Cardiac muscle cell (in vitro differentiated cells and primary cell): ENCODE measurements at places on chromosomes 7 and 10. TPM values are rescaled to one million over a fixed set of nuclear protein-coding genes. Genes with fewer than 3 reads are reported as not detected.

DNA sequence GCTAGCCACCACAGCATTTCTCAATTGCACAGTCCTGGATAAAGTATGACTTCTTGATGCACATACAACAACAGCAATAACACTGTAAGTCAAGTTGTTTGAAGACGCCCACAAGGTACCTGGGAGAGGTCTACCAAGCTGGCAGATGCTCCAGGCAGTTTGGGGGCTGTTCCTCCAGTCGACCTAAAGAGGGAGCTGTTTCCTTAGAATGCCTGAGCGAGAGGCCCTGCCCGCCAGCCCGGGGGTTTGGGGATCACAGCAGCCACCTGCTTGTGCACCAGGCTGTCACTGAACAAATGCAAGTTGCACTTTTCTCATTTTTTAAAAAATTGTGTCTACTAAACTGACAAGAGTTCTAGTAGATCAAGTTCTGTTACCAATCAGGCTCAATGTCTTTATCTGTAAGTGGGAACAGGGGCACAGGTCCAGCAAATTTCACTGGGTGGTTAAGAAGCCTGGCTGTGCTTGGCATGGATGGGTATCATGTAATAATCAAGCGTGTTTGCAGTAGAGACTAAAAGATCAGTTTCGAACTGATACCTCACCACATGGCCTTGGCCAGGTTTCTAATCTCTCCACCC is 193.8 kb upstream of the ADO start:
- peaks cover 6% of the 10 kb centered on the region for H3K27me3 ChIP-seq
- H3K36me3 ChIP-seq = no peaks in the 10 kb centered on the region
- H3K27ac ChIP-seq = no peak overlapping the region
- H3K4me3 ChIP-seq = no peak overlapping the region

DNA sequence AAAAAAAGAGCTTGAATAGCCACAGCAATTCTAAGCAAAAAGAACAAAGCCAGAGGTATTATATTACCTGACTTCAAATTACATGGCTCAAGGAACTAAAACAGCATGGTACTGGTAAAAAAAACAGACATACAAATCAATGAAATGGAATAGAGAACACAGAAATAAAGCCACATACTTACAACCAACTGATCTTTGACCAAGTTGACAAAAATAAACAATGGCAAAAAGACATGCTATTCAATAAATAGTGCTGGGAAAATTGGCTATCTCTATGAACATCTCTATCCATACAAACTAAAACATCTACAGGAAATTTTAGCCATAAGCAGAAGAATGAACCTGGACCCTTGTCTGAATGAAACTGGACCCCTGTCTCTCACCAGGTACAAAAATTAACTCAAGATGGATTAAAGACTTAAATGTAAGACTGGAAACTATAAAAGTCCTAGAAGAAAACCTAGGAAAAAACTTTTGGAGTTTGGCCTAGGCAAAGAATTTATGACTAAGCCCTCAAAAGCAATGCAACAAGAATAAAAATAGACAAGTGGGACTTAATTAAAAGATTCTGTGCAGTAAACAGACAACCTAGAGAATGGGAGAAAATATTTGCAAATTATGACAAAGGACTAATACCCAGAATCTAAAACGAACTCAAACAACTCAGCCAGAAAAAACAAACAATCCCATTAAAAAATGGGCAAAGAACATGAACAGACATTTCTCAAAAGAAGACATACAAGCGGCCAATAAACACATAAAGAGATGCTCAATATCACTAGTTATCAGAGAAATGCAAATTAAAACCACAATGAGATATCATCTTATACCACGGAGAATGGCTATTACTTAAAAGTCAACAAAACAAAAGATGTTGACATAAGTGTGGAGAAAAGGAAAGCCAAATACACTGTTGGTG is 72.8 kb upstream of the DDC start:
- DNase-seq = no peak
- no peaks in the 10 kb centered on the region for H3K36me3 ChIP-seq
- no peak overlapping the region for H3K4me3 ChIP-seq
- no peaks in the 10 kb centered on the region for H3K27me3 ChIP-seq
- peaks cover 14% of the 10 kb centered on the region for H3K4me1 ChIP-seq
- no peak overlapping the region for H3K27ac ChIP-seq

Gene IL6
- total RNA-seq = not detected in 2 replicates

Gene ATP6V0E2
- total RNA-seq = 132 and 220 TPM in 2 replicates

- no peak overlapping the region for H3K27ac ChIP-seq
- H3K27me3 ChIP-seq = no peaks in the 10 kb centered on the region
- no peak for DNase-seq
- peaks cover 6% of the 10 kb centered on the region for H3K4me1 ChIP-seq
- no peaks in the 10 kb centered on the region for H3K36me3 ChIP-seq
These were observed 41.4 kb downstream of the FBXW4 start for GRCh38 chr10:101653536-101653935.

DNA sequence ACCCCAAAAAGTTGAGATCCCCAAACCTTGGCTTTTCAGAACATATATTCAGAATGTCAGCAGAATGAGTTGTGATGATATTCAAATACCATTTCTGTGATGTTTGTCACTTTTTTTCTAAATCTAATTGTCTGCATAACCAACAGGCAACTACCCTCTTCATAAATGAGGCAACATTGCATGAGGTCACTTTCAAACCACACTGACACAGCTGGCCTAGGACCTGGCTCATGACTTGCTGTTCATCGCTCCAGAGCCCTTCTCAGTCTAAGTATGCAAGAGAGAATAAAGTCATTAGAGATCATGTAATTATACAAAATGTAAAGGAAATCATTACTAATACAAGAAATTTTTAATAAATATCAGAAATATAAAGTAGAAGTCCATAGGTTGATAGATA is 681.9 kb downstream of the GRM8 start:
- DNase-seq = no peak
- H3K36me3 ChIP-seq = no peaks in the 10 kb centered on the region
- no peaks in the 10 kb centered on the region for H3K4me1 ChIP-seq
- H3K27me3 ChIP-seq = no peaks in the 10 kb centered on the region

- H3K4me1 ChIP-seq = peaks cover 31% of the 10 kb centered on the region
- H3K4me3 ChIP-seq = no peak overlapping the region
- H3K27ac ChIP-seq = no peak overlapping the region
- no peaks in the 10 kb centered on the region for H3K36me3 ChIP-seq
- no peak for DNase-seq
- H3K27me3 ChIP-seq = no peaks in the 10 kb centered on the region
These were observed 25.7 kb upstream of the CDK14 start for GRCh38 chr7:90570373-90570959.

Gene KLLN
- 1.5 and 1.8 TPM in 2 replicates for total RNA-seq

- H3K36me3 ChIP-seq = no peaks in the 10 kb centered on the region
- H3K4me1 ChIP-seq = no peaks in the 10 kb centered on the region
- H3K27ac ChIP-seq = no peak overlapping the region
- no peak overlapping the region for H3K4me3 ChIP-seq
- no peak for DNase-seq
These were observed 141.1 kb downstream of the MAPK8 start for GRCh38 chr10:48447356-48448215.

Gene CYP3A5
- total RNA-seq = 0.24 and 4.8 TPM in 2 replicates
